ENCODE measurements at places on chromosomes 7 and 10.
A peak's percentile ranks its signal among the peaks of the same experiment; 100 is the strongest.

DNA sequence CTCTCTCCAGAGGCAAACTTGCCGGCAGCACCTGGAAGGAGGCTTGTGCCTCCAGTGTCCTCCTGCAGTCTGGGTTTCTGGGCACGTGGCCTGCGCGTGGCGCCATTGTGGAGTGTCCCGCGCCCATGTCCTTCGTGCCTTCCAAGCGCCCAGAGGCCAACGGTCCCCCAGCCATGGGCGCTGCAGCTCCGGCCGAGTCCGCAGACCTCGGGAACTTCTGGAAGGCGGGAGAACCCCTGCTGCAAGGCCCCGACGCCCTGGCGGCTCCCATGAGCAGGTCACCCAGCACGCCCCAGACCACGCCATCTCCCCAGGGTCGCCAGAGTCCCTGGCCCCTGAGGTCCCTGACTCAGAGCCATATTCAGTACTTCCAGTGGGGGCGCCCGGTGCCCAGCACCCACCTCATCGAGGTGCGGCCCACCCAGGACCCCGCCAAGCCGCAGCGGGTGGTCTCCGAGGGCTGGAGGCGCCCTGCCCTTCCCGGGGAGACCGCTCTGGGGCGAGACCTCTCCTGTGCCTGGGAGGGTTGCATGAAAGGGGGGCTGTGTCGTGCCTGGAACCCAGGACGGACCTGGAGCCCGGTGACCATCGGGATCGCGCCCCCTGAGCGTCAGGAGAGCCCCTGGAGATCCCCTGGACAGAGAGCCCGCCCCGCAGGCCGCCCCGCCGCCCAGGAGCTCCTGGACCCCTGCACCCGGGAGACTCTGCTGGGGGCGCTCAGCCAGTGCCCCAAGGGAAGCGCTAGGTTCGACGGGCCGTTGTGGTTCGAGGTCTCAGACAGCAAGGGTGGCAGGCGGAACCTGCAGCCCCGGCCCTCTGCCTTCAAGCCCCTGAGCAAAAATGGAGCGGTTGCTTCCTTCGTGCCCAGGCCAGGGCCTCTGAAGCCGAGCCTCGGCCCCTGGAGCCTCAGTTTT lies at the start of gene POM121L12:
POM121L12 (plus strand) TSS at position 135 of the 914 bp plus-strand sequence; CDS start at position 174, 39 bp downstream.
- DNase-seq: no peak

DNA sequence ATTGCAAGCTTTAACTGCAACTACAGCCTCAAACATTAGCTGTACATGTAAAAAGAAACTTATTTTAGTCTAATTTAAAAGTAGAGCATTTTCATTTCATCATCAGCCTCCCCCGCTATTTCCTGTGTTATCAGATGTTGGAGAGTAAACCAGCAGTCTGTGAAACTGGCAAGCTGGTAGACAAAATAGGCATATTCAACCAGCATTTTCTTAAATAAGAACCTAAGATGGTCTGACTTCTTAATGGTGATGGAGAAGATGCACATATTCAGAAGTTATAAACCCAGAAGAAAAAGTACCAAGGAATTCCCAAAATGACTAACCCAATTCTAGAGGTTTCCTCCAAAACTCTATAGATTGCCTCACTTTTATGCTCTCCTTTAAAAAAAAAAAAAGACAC lies 24.9 kb downstream of the PIK3AP1 start:
- DNase-seq: no peak

- no peak for DNase-seq
Measured at GRCh38 chr10:119162452-119163092, 2.9 kb downstream of the SFXN4 start.

GRCh38 chr10:132158122-132158741 lies 28.5 kb upstream of the DPYSL4 start:
- peak; percentile 33 for DNase-seq
